ENCODE measurements at places on chromosomes 6 and 20. TPM values are rescaled to one million over a fixed set of nuclear protein-coding genes. Genes with fewer than 3 reads are reported as not detected.

Gene DLK2
- total RNA-seq: not detected

Gene PLA2G7
- total RNA-seq: not detected

Gene SLC17A1
- not detected for total RNA-seq

Gene CGAS
- 2.4 TPM for total RNA-seq

Gene TMEM217
- total RNA-seq: 0.20 TPM

Gene PI3
- total RNA-seq: not detected
